ENCODE measurements at places on chromosomes 16 and 17.
A peak's percentile ranks its signal among the peaks of the same experiment; 100 is the strongest.

DNA sequence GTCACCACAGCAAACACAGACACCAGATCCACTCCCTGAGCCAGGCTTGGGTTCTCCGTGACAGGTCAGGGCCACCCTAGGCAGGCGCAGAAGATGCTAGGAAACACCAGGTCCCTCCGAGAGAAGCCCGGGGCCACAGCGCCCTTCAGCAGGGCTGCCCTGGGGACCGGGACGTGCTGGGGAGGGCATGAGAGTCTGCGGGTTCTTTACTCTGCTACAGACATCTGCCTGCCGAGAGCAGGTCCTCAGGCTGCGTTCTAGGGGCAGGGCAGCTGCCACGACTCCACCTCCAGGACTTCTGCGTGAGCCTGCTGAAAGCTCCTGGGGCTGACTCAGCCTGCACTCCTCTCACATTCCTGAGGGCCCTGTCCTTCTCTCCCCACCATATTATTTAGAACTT lies 11.4 kb downstream of the MYLK3 start:
- no peak for DNase-seq

DNA sequence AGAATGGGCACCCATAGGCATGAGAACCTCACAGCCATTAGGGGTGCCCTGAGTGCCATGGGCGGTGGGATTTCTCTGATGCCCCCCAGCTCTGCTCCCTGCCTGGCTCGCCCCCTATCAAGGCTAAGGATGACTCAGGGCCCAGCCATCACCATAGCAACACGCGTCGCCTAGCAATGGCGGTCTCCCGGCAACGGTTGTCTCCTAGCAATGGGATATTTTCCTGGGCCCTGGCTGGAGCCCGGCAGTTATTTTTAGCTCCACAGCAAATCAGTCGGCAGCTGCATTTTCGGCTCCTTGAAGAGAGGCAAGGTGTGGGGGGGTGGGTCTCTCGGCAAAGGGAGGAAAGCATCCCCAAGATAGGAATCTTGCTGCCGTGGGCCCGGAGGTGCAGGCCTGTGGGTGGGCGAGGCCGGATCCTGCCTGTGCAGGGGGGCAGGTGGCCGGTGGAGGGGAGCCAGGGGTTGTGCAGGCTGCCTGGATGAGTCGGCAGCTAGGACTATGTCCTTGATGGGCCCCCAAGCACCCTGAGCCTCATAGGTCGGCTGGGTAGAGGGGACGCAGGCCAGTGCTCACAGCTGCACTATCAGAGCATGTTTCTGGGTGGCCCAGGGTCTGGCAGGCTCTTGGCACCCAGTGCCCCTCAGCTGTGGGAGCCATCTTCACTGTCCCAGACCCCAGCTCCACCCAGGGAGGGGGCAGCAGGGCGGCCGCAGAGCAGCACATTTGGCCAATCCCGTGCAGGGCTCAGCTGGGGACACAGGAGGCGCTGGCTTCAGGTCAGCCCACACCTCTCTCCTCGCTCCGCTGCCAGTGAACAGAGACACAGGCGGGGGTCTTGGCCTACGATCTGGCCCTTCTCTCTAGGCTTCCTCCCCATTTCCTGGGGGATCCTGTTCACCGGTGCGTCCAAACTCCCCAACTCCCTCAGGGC lies 4.2 kb upstream of the FBXL16 start:
- DNase-seq = peak; percentile 89

- no peak for DNase-seq
Observed at GRCh38 chr16:14252860-14253259, 181.7 kb downstream of the MRTFB start.

DNA sequence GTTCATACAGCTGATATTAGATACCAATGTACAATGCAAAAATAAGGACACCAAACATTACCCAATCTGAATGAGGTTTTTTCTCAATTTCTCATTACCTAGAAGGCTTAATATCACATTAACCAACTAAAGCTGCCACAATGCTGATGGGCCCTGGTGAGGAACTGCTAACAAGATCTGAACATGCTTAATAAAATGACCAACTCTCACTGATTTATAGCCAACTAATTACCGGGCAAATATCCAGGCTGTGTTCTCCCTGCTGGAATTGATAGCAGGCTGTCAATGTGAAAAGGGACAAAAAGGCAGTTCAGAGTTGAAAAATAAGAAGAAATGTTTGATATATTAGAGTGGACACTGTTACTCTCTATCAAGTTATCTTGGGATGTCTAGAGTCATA lies 124.6 kb downstream of the TOX3 start:
- no peak for DNase-seq

- DNase-seq = no peak
Observed at GRCh38 chr17:69539781-69540319, 125.4 kb downstream of the MAP2K6 start.

- DNase-seq = no peak
Observed at GRCh38 chr17:50258647-50259476, 15.4 kb upstream of the TMEM92 start.

DNA sequence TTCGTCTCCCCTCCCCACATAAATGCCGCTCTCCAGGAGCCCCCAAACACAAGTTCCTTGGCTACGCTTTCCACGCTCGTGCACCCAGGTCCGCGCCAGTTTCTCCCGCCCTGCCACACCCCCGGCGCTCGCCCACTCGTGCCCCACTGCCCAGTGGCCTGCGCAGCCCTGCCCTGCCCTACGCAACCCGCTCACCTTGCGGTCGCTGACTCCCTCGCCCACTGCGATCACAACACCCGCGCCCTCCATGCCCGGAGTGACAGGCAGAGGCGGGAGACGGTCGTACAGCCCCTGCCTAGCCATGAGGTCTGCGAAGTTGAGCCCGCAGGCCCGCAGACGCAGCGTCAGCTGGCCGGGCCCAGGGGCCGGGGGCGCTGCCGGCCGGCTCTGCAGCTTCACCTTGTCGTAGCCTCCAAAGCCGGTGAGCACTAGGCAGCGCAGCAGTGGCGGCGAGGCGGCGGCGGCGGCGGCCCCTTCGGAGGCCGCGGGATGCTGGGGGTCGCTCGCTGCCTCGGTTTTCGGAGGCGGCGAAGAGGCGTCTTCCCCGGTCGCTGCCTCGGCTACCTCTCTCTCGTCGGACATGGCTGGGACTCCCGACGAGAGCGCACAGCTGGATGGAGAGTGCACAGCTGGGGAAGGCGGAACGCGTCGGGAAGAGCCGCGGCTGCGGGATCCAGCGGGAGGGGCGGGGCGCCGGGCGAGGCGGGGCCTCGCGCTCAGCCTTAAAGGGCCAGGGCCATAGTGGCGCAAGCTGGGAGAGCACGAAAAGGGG lies at the start of gene VAT1:
VAT1 (minus strand) TSS at position 645 of the 772 bp plus-strand sequence; CDS start at position 582, 63 bp downstream.
- DNase-seq = peak; percentile 67

DNA sequence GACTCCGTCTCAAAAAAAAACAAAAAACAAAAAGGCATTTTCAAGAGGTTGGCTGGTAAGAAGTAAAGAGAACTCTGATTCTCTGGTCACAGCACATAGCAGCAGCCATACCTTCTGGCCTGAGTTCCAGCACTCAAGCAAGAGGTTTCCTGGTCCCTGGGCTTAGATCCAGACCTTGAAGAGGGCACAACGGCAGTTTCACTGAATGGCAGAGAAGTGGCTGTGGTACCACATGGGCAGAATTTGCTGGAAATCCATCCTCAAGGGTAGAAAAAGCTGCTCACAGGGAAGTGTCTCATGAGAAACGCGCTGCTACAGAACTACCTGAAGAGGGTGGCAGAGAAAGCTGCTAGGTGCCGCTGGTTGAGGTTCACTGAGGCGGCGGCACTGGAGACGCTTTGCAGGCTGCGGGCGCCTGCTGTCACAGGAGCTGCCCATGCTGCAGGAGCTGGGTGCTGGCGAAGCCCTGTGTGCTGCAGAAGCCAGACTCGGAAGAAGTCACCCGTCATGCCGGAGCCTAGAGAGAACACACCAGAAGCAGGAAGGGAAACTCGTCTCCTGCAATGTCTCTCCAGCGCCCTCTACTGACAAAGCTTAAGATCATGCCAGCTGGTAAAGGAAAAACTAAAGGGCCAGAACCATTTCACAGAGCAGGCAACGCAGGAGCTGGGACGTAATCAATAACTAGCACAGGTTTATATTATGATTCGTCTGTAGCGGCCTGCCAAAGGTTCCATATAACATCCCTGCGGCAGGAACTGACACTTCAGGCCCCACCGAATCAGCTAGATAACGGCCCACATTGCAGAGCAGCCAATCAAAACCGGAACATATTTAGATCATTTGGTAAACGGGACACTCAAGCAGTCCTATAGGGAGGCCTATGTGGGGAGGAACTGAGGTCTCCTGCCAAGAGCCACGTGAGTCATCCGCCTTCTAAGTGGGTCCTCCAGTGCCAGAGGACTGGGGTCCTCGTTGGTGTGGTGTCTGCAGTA lies 5.4 kb upstream of the ZNF213 start:
- peak; percentile 82 for DNase-seq

DNA sequence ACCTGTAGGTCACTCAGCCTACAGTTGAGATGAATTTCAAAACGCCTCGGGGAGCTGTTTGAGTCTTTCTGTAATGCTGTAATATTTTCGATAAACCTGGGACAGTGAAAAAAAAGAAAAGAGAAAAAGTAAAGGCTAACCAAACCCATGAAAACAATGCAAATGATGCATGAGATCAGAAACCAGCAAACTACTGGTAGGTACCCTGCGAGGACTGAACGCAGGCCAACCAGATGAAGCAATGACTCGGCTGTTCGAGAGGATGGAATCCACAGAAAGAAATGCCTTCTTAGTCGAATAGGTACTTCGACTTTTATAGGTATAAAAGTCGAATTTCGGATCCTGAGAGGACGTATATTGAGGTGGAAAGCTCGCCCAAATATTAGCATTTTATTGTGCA lies 509 bp upstream of the ATAD5 start:
- DNase-seq = no peak

DNA sequence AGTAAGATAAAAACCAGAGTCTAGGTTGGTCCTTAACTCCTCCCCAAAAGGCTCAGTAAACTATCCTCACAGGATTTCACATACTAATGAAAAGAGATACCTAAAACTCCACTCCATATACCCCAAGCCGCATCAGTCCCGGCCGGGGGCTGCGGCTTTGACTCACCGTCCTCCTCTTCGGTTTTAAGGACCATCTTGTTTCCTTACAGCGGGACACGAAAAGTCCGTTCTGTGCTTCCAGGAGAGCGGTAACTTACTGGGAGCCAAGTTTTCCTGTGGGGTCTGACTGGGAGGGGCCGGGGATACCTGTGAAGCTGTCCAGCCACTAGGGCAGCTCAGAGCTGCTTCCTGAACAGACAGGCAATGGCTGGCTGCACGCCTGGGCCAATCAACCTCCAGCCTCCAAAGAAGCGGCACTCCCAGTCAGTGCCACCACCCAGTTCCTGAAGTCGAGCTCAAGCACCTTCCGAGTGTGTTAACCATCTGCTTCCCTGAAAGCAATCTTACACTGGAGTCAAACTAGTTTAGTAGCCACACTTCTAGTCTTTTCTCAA lies 45.5 kb downstream of the CYTH1 start:
- DNase-seq = no peak

- DNase-seq = no peak
Observed at GRCh38 chr17:71188811-71189492, 931.9 kb upstream of the SOX9 start.

DNA sequence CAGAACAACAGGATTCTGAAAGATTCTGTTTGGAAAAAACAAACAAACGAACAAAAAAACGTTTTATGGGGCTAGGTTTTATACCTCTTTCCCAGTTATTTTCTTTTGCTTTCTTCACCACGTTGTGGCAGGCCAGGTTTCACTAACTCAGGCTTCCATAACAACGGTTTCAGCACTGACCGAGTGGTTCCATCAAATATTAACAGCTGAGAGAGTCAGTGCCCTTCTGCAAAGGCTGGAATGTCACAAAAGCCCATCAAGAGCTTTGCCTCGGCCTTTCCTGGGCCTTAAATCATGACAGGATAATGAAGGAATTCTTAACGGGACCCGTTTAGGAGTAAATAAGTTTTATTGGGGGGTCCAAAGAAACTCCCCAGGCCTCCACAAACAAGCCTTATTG lies 34.2 kb downstream of the MPHOSPH6 start:
- DNase-seq = no peak

GRCh38 chr17:44862278-44862914 lies 14.7 kb downstream of the HIGD1B start:
- DNase-seq = no peak

DNA sequence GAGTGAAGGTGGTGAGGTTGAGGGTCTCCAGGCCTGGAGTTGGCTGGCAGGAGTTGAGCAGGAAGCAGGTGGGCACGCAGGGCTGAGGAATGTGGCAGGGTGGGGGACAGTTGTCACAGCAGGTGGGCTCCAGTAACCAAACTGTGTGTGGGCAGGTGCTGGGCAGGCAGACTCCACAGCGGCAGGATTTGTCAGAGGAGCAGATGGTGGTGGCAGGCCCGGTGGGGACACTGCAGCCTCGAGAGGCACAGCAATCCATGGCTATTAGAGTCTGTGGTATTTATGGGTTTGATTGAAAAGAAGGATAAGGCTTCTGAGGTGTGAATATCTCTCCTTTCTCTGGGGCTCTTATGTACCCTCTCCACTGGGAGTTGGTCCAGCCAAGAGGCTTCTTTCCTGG lies at the start of gene KRTAP3-3:
KRTAP3-3 (minus strand) TSS at position 326 of the 400 bp plus-strand sequence; CDS start at position 259, 67 bp downstream.
- DNase-seq = no peak

DNA sequence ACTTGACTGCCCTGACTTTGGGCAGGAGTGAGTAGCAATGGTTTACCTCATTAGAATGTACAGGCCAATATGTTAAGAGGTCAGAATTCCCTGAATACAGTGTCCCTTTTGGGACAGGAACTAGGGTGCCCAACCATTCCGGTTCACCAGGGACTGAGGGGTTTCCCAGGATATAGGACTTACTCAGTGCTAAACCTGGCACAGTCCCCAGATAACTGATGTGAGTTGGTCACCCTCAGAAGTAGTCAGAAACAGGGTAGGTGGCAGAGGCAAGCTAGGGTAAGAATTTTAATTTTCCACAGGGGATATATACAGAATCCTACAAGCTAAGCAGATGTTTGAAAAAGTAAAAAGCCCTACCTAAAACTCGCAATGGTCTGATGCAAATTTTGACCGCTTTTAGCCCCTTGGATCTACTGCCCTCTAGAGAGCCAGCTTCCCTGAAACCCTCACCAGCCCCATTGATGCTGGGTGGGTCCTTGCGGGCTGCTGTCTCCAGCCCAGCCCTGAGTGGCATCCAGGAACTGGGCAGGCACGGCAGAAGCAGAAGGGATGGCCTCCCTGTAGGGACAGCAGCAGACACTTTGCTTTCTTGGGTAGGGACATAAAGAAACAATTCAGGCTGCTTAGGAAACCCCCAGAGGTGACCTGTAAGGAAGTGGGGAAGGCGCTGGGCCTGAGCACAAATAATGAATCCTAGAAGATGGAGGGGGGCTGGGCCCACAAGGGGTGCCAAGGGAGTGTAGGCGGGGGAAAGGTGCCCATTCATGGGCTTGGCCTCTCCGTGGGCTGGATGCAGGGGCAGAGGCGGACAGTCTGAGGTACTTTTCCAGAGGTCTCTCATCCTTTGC lies 434.8 kb downstream of the SLC39A11 start:
- peak; percentile 8 for DNase-seq

GRCh38 chr16:31216422-31217135 lies at the start of gene PYDC1:
PYDC1 (minus strand) TSS chr16:31217135; CDS start chr16:31217028, 107 bp downstream.
- DNase-seq = no peak

- DNase-seq = no peak
Observed at GRCh38 chr16:58533751-58534470, 18.6 kb downstream of the SETD6 start.

GRCh38 chr17:83170571-83171260 lies 91.3 kb downstream of the METRNL start:
- DNase-seq = no peak
